ENCODE measurements at places on chromosomes 12 and 14.
A peak's percentile ranks its signal among the peaks of the same experiment; 100 is the strongest.

DNA sequence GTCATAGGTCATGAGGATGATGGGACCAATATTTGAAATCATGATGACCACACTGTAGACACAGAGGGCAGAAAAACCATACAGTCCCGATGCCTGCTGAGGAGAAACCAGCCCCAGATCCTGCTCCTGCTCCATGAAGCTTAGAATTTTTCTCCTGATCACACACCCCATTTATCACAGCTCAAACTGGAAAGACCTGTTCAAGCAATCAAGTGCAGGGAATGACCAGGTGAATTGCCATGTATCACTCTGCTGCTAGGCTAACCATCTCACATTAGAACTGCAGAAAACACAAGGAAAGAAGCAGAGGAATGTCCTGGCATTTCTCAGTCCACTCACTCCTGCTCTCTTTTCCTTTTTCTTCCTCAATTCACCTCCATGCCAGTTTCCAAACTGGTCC lies 18.1 kb downstream of the MANSC1 start:
- no peak for DNase-seq

GRCh38 chr12:132583736-132584135 lies 26.6 kb downstream of the LRCOL1 start:
- no peak for DNase-seq

DNA sequence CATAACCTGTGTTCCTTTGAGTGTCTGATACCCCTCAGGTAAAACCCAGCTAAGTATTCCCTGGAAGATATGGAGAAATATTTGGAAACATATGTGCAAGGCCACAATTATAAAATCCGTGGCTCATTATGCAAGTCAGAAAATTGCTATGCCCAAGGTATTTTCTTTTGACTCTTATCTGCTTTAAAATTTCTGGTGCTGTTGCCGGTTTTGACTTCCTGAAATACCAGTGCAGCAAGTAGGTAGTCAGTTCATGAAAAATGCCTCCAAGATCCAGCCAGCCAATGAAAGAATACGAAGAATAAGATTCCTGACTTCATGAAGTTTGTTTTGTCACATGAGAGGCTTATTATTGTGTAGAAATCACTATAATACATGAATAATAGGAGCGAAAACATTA lies 20.2 kb upstream of the FUT8 start:
- no peak for DNase-seq

GRCh38 chr12:57720606-57721595 lies 17.6 kb downstream of the AGAP2 start:
- DNase-seq: no peak

DNA sequence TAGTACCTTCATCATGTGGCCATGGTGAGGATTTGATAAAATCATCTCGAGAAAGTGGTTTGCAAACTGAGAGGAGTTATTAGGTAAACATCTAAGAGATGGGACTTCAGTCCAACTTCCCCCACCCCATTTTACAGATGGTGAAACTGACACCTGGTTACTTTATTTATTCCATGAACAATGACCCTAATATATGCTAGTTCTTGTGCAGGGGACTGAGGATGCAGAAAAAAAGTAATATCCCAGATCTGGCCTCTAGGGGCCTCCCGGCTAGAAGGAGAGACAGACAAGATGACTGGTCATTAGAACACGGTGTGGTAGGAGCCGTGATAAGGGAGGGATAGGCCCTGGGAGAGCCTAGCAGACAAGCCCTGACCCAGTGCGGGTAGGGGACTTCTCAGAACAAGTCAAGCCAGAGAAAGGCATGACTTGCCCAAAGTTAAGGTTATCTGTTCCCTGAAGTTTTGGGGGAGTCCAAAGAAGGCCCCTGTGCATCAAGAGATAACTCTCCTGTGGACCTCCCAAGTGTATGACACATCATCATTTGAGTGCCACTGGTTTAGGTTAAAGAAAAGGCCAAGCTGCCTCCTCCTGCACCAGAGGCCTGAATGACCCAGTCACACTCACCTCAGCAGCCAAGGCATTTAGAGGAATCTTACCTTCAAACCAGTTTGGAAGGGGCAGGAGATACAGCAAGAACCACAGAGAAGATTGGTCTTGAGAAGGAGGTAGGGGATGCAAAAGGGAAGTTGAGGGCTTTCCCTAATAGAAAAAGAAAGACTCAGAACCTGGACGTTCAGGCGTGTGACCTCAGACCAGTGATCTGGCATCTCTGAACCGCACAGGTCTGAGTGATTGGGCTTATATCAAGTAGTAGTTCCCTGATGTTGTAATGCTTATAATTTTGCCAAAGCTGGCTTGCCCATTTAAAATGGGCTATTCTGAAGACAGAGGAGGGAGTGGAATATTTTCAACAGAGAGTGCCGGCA lies 1.6 kb downstream of the CMKLR1 start:
- DNase-seq: peak; percentile 83

GRCh38 chr12:49865782-49866135 lies 22.9 kb upstream of the BCDIN3D start:
- DNase-seq: no peak

DNA sequence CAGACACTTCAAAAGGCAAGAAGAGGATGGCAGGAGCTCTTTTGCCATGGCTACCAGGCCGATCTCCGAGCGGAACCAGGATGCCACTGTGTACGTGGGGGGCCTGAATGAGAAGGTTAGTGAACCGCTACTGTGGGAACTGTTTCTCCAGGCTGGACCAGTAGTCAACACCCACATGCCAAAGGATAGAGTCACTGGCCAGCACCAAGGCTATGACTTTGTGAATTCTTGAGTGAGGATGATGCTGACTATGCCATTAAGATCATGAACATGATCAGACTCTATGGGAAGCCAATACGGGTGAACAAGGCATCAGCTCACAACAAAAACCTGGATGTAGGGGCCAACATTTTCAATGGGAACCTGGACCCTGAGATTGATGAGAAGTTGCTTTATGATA lies 9.8 kb downstream of the GARIN2 start:
- DNase-seq: no peak

DNA sequence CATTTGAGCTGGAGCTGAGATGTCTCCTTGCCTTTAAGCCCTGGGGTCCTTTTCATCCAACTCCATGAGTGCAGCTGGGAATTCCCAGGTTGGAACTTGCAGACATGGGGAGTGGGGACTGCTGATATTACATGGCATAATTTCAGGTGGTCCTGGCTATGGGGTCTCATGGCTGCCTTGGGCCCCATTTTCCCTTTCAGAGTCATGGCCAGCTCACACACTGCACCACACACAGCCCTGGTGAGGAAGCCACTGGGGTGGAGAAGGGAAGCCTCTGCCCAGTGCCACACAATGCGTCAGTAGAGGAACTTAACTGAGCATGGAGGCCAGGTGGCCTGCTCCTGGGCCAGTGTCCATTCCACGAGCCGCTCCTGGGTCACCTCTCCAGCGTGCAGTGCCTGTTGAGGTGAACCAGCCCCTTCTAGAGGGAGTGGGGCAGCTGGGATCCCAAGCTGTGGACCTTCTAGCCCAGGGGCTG lies 17.3 kb upstream of the KRT86 start:
- no peak for DNase-seq

- DNase-seq: no peak
Measured at GRCh38 chr12:15037091-15037687, 64.3 kb downstream of the PDE6H start.

GRCh38 chr12:63826006-63826585 lies 18.4 kb upstream of the SRGAP1 start:
- DNase-seq: peak; percentile 67

GRCh38 chr14:22449600-22449905 lies 139.5 kb downstream of the DAD1 start:
- DNase-seq: no peak

DNA sequence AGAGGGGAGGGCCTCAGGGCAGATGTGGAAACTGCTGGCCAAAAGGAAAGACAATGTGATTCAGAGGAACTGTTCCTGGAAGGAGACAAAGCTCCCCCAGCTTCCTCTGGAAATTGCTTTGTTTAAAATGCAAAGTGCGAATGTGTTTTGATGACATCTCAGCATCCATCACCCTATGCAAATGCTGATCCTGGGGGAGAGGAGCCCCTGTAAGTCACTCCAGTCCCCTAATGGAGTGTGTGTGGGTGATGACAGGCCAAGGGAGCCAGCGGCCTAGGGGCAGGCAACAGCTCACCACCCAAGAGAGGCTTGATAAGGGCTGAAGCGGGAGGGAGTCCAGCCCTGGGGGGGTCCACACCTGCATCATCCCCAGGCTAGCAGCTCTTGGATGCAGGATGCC lies 134.2 kb downstream of the ESRRB start:
- no peak for DNase-seq

DNA sequence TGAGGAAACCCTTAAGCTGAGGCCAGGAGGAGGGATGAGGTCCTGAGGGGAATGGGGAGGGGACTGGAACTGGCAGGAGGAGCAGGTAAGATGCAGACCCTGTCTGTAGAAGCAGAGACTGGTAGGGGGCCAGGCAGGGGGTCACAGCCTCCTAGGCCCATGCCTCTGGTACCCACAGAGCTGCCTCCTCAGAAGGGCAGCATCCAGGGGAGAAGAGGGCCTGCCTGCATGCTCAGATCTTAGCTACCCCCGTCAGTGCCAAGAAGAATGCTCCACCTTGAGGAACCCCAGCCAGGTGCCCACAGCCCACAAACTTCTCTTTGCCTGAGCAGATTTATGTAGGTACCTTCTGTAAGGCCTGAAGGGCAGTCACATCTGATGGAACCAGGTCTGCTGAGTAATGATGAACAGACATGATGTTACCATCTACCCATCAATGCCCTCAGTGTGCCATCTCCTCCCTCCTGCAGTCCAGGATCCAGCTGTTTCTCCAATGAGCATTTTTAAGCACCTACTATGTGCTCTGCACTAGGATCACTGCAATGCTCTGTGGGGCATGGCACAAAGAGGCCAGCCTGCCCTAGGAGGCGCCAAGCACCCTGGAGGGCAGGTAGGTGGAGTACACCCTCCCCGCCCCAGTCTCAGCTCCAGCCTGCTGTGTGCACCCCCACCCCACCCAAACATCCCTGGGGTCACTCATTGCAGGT lies 24.8 kb upstream of the ZFP36L1 start:
- DNase-seq: no peak

DNA sequence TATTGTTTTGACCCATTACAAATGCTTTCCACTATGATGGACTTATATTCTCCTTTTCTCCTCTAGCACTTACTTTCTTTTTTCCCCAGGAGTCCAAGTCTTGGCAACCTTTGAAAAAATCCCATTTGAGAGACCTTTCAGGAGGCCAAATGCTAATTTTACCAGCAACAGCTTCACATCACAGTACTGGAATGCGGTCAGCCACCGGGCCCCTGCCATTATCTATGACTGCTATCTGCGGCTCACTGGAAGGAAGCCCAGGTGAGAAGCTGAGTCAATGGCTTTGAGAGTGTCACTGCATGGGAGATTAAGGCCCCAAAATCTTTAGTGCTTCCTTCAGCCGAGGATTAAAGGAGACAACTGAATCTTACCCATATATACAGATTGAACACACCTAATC lies 64.2 kb downstream of the ERGIC2 start:
- DNase-seq: peak; percentile 12

- no peak for DNase-seq
Measured at GRCh38 chr12:48861111-48861510, 4.6 kb downstream of the RND1 start.

DNA sequence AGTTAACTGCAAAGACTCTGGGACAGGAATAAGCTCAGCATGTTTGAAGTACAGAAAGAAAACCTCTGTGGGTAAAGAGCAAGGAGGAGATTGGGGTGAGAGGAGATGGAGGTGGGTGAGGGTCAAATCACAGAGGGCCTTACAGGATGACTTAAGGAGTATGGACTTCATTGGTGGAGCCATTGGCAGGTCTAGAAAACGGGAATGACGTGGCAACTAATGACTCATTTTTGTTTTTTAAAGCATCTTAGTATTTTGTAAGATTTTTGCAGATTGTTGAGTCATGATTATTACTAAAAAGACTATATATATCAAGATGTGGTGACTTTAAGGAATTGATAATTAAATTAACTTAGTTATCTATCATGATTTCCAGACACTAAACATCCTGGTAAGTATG lies 18.5 kb downstream of the UTP20 start:
- no peak for DNase-seq

GRCh38 chr12:63915105-63915800 lies 70.8 kb downstream of the SRGAP1 start:
- DNase-seq: no peak

DNA sequence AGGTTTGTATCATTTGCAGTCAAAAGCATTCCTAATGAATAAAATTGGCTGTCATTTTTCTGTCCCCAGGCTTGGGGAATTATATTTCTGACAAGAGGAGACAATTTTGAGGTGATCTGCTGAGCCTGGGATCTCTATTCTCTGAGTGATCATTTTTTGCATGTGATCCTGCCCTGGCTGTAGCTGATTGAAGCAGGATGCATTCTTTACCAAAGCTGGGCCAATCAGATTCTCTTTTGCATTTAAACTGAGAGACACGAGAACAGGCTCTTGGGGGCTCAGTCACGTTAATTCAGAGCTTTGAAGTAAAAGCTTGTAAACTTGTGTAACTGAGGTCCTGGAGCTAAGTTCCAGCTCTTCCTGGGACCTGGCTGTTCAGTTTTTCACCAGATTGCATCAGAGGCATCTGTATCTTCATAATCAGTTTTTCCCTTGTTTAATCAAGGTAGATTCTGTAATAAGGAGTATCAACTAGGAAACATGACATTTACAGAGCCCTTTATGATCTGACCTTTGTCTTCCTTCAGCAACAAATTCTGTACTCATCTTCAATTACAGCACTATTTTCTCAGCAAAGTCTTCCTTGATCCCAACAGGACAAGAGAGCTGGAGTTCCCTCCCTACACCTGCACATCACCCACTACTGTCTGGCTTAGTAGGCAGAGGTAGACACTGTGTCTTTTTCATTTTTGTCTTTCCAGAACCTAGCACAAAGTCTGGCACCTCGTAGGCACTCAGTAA lies 35.0 kb upstream of the MANSC4 start:
- no peak for DNase-seq

Data from hematopoietic multipotent progenitor cell treated with erythropoietin and hydrocortisone succinate and interleukin-3 and kit ligand, for 6 days (in vitro differentiated cells).